Left ventricle myocardium inferior (tissue), 1 donor: ENCODE measurements at places on chromosomes 6 and 20. TPM values are rescaled to one million over a fixed set of nuclear protein-coding genes. Genes with fewer than 3 reads are reported as not detected.

The ARMH2 gene
- total RNA-seq: not detected

The TRIM40 gene
- not detected for total RNA-seq

The RBPJL gene
- not detected for total RNA-seq

The HSPA1L gene
- 2.2 TPM for total RNA-seq

The RBL1 gene
- 4.7 TPM for total RNA-seq

The LY86 gene
- 1.2 TPM for total RNA-seq

The SAMD5 gene
- 0.33 TPM for total RNA-seq

The TMEM170B gene
- 4.4 TPM for total RNA-seq

DNA sequence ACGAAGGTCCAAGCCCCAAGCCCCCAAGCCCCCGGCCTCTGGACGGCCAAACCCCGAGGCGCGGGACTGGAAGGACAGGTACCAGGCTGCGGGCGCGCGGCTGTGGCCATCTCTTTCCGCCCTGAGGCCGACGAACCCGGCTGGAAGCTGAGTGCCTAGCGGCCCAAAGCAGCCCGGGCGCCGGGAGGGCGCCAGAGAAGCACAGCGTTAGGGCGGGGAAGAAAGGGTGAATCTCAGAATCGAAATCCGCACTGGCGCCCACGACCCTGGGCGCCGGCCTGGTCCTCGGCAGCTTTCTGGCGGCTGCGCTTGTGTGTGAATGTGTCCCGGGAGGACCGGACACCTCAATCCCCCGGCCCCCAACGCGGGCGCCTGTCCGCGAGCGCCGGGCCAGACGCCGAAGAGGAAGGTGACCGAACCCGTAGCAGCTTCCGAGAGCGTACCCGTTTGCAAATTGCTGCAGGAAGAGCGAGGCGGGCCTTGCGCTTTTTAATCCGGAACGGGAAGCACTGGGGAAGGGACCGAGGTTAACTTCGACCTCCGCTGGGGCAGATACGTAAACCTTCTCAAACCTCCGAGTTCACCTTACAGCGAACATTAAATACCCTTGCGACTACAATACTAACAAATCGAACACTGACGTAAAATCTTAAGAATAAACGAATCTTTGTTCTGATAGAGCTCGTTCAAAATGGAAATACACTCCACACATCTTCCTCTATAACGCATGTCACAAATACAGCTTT is 2.9 kb downstream of the NRN1 start:
- DNase-seq: no peak

DNA sequence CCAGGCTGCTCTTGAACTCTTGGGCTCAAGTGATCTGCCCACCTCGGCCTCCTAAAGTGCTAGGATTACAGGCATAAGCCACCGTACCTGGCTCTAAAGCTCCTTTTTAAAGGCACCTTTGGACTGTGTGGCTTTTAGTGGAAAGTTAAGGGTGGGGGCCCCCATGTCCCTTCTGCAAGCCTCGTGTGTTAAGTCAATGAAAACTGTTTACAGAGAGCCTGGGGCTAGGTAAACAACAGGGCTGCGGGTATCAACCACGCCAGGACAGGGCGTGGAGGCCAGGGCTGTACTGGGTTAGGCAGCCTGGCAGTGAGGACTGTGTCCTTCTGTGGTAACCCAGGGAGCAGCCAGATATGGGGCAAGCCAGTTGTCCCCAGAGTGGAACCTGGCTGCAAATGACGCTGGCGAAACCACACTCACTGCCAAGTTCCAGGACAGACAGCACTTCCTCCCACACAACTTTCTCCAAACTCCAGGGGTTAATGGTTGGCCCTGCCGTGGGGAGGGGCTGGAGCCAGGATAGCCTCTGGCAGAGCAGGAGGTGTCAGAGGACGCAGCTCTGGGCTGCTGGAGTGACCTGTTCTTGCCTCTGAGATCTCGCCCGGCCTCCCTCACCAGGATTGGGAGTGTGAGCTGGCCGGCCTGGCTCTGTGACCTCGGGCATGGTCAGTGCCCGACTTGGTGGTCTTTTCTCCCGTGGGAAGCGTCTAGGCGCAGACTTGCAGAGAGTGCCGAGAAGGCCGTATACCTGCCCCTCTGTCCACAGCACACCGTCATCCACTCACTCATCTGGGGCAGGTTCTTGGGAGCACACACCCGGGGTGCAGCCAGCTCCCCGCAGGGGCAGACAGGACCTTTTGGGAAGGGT is 3.2 kb downstream of the SLC17A9 start:
- no peak for DNase-seq

DNA sequence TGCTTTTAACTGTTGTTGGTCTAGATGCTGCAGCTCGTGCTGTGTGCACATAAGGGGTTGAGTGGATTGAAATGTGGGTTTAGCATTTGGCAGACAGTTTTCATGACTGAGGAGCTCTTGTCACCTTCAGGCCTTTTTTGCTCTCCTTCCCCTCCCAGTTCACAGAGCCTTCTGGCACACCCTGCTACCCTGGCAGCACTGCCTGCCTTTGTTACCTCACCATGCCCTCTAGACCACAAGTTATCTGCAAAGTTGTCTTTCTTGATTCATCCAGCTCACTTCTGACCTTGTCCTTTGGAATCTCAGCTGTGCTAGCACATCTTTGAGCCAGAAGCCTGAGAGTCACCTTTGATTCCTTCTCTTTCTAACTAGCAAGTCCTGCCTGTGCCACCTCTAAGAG is 348.9 kb upstream of the ZFP64 start:
- DNase-seq: no peak

DNA sequence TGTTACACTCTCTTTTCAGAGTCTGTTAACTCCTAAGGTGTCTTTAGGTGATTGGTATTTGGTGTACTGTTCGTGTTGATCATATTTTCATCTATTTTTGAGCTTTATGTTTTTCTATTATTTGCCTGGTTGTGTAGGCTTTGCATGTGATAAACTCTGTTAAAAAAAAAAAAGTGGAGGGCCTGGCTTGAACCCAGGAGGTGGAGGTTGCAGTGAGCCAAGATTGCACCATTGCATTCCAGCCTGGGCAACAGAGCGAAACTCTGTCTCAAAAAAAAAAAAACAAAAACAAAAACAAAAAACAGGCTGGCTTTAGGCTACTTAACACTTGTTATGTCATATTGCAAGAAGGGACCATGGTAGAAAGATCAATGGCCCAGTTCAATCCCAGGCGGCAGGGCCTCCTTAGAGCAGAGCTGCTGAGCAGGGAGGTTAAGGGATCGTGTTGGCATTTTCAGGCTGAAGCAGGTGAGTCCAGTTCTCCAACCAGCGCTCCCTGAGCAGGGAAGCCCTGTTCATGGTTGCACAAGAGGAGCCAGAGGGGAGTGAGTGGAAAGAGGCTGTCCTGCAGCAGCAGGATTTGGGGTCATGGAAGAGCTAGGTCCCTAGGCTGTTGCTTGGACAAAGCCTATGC is 8.5 kb downstream of the PYGB start:
- no peak for DNase-seq

GRCh38 chr6:71509191-71510005 is 220.8 kb downstream of the OGFRL1 start:
- DNase-seq: no peak

- no peak for DNase-seq
Observed at GRCh38 chr20:34410336-34410735, 47.3 kb downstream of the ITCH start.

DNA sequence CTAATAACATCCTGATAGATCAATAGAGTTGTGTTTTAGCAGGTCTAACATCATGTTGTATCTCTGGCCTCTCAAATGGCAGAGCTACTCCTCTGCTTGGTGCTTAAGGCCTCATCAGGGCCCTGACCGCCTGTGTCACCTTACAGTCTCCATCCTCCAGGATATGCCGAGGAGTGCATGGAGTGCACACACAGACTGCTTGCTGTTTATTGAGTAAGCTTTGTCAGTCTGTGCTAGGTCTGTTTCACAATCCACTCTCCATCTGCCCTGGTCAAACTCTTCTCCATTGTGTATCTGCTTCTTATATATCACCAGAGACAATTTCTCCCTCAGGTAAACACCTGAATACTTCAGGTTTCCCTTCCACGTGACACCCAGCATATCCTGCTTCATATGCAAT is 136.1 kb downstream of the SLC24A3 start:
- no peak for DNase-seq

DNA sequence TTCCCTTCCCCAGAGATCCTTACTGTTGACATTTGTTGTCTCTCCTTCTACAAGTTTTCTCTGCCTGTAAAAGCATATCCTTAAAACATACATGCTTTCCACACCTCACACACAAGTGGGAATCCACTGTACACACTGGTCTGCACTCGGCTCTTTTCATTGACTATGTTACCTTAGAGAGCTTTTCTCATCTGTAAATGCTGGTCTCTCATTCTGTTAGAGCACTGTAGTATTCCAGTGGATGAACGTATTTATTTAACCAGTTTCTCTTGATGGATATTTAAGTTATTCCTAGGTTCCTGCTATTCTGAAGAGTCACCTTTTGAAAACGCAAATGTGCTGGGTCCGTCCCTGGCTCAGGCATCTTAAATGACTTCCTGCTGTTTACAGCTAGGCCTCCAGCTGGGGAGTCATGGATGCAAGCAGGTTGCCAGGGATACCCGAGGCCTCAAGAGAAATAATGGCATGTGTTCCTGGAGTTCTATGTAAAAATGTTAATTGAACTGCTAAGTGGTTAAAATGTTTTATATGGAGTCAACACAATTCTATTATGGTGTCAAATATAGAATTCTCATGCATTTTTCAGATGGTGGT is 61.1 kb upstream of the TGM3 start:
- DNase-seq: no peak

DNA sequence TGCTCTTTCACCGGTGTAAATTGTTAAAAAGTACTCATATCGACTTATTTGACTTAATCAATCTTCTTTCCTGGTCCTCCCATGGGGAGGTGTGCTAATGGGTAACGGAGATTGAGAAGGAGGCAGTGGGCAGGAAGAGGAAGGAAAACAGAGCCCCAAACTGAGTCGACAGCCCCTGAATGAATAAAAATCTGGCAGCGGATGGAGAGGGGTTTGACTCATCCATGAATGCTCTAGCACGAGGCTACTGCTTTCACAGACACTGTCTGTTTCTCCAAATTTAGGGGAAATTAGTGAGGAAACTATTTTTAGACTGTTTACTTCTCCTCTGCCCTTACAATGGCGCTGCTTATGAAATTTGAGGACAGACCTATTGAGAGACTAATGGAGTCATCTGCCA is 142.2 kb upstream of the ATXN1 start:
- no peak for DNase-seq

- no peak for DNase-seq
Observed at GRCh38 chr20:53547664-53548239, 45.9 kb downstream of the ZNF217 start.

DNA sequence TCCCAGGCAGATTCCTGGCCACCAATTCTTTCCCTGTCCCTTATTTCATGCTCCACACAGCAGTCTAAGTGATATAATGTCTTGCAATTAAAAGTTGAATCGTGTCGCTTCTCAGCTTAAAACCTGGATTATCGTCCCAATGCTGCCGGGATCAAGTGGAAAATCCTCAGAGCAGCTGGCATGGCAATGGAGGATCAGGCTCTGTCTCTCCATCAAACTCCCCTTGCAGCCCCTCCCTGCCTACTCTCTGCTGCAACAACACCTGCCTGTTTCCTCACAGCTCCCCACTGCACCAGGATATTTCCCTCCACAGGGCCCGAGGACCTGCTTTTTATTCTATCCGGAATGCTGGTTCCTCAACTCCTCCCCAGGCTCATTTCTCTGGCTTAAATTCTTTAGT is 277.1 kb downstream of the SYNE1 start:
- no peak for DNase-seq

- DNase-seq: no peak
Observed at GRCh38 chr6:111207141-111207858, 120.0 kb downstream of the SLC16A10 start.
